Activated T-helper 2 cell treated with anti-CD3 and anti-CD28 coated beads, Interferon-gamma antibody, Interleukin-2, Interleukin-4, amounts not matched to agents 10 μg/mL and 5 μg/mL and 100 μg/mL, durations not matched to agents 14 hours and 24 hours and 36 hours (primary cell): ENCODE measurements at places on chromosomes 4 and X. TPM values are rescaled to one million over a fixed set of nuclear protein-coding genes. Genes with fewer than 3 reads are reported as not detected.

DNA sequence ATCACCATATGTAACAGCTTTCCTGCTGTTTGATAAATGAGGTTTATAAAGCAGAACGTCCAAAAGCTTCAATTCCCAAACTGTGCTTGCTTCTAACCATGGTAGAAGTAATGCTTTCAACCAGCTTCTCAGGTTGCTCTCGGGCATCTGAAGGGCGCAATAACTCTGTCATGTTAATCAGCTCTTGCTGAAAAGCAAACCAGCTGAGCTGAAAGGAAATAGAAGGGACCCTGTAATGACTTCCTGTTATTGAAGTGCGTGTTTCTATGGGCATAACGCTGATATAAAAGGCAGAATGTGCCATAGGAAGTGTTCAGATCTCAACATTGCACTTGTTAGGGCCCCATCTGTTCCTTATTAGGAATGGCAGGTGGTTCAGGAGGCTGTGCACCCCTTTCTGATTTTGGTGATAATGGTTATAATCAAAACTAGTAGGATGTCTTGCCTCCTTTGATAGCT is 21.2 kb downstream of the HERC3 start:
- DNase-seq, result no peak

DNA sequence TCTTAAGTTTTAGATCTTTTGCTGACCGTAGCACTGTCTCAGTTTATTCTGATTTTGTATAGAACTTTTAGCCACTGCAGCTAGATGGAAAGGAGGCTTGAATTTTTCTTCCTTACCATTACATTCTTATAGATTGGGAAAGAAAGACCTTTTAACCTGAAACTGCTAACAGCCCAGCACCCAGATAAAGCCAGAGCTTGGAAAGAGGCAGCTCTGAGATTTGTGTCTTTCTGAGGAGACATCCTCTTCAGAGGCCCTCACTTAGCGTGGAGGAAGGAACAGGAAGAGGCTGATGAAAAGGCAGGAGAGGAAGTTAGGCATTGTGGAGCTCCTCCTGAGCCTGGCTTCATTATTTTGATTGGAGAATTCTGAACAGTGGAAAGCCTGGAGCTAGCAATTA is 35.1 kb downstream of the ATG4A start:
- no peak for DNase-seq

- no peak for DNase-seq
These were observed 1130.8 kb downstream of the FAT4 start for GRCh38 chr4:126445596-126445995.

- no peak for DNase-seq
These were observed 170.6 kb downstream of the KDR start for GRCh38 chr4:54954656-54955388.

- DNase-seq, result peak; percentile 13
These were observed 222.7 kb upstream of the HAND2 start for GRCh38 chr4:173752610-173753230.

GRCh38 chrX:639151-639550 is 8.6 kb downstream of the SHOX start:
- no peak for DNase-seq

- DNase-seq, result no peak
These were observed 22.6 kb downstream of the BCLAF3 start for GRCh38 chrX:19968276-19968675.

GRCh38 chrX:47664737-47665136 is 5.8 kb upstream of the UXT start:
- no peak for DNase-seq

DNA sequence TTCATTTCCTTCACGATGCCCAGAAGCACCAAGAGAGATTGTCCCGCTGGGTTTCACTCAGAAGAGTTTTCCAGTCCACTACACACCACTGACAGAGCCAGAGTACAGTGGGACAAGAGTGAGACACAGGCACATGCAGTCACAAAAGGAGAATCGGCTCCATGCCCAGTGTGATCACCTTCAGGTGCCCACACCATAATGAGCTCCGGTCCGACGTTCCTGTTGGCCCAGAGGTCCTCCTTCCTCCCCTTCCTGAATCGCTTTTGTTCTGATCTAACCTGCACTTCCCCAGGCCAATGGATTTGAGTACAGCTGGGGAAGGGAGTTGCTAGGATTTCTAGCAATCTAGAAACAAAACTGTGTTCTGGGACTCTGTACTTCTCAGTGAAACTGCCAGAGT is 4.6 kb upstream of the CHRNA9 start:
- DNase-seq, result no peak

GRCh38 chrX:23633834-23634580 is 33.3 kb upstream of the PRDX4 start:
- DNase-seq, result no peak

DNA sequence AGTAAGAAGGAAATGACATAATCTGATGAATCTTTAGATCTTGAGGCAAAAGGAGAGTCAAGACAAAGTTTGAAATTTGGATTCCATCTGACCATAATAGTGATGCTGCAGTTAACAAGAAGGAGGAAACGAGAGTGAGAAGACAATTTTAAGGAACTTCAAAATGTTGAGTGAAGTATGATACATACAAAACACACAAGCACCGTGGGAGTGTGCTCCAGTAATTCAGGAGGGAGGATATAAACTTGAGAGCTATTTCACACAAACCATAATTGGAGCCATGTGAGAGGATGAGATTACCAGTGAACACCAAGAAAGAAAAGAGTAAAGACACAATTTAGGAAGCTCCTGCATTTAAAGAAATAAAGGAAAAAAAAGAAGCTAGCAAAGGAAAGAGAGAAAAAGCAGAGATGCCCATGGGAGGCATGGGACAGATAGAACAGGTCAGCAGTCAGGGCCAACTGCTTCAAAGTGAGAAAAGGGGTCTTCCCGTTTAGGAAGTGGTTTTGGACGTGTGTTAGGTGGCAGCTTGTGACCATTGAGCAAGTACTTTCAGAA is 150.7 kb upstream of the SLC7A11 start:
- DNase-seq, result no peak

- no peak for DNase-seq
These were observed 53.2 kb upstream of the TNIP3 start for GRCh38 chr4:121217351-121217750.

- no peak for DNase-seq
These were observed 644.5 kb upstream of the ATOH1 start for GRCh38 chr4:93184053-93184452.

GK gene
- 103 and 105 TPM in 2 replicates for total RNA-seq

FAM53A gene
- 2.7 and 3.3 TPM in 2 replicates for total RNA-seq

FHL1 gene
- total RNA-seq, result 4.5 and 8.1 TPM in 2 replicates

SLC49A3 gene
- 0.50 and 0.74 TPM in 2 replicates for total RNA-seq

RS1 gene
- not detected in 2 replicates for total RNA-seq

SPACA5 gene
- total RNA-seq, result not detected in 2 replicates

CPE gene
- total RNA-seq, result 0.18 and 0.30 TPM in 2 replicates

NSUN7 gene
- 0.09 TPM in 1 of 2 replicates, not detected in the other for total RNA-seq

LRP2BP gene
- 0.55 and 0.67 TPM in 2 replicates for total RNA-seq
